ENCODE measurements at places on chromosomes 12 and 14.

DNA sequence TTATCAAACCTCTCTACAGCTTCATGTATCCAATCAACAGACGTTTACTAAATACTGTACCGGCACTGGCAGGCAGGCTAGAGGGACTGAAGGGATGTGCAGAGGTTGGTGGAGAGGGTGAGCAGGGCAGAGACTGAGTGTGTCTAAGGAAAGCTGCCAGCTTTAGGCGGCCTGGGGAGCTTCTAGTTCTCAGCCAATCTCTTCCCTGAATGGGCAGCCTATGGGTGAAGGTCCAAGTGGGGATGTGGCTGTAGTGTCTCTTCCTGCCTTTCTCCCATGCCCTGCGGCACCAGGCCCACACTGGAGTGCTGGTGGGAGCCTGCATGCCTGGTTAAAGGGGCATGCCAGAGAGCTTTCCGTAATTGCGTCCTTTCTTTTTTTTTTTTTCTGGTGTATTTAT, 239.8 kb downstream of the CACNA1C start:
- no peak for DNase-seq

- DNase-seq, result no peak
Measured at GRCh38 chr14:61090432-61091216, 109.6 kb downstream of the SLC38A6 start.

DNA sequence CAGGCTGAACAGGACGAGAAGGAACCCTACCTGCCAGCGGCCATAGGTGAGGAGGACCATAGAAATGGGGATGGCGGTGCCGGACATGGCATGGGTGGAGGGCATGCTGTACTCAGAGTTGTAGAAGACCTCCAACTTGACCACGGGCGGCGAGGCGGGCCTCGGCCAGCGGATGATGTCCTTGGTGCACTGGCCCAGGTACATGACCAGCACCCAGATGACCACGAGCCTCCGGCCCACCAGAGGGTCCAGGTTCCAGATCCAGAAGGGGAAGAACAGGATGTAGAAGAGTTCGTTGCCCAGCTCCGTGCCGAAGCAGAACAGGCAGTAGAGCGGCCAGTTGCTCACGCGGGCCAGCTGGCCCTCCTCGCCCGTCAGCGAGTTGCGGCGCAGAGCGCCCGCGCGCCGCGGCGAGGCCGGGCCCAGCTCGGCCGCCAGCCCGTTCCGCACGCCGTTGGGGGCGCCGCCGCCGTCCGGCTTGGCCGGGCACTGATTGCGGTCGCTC, 582 bp downstream of the SGPP1 start:
- no peak for DNase-seq

GRCh38 chr12:77070800-77071449, 5.6 kb upstream of the E2F7 start:
- no peak for DNase-seq

DNA sequence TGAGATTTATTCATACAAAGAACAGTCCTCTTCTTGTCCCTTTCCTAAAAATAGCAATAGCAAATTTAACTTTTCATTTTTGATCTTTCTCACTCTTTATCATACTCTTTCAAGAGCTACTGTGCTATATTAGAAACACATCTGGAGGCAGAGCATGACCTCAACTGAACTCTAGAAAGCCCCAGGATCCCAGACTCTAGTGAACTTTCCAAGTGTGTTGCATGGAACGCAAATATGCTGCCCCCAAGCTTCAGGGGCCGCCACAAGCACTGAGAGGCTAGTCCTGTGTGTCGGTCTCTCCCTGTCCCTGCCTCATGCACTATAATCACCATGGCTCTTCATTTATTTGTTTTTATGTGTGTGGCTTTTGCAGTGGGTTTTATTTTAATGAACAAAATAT, 38.7 kb upstream of the ZNF641 start:
- DNase-seq, result no peak

DNA sequence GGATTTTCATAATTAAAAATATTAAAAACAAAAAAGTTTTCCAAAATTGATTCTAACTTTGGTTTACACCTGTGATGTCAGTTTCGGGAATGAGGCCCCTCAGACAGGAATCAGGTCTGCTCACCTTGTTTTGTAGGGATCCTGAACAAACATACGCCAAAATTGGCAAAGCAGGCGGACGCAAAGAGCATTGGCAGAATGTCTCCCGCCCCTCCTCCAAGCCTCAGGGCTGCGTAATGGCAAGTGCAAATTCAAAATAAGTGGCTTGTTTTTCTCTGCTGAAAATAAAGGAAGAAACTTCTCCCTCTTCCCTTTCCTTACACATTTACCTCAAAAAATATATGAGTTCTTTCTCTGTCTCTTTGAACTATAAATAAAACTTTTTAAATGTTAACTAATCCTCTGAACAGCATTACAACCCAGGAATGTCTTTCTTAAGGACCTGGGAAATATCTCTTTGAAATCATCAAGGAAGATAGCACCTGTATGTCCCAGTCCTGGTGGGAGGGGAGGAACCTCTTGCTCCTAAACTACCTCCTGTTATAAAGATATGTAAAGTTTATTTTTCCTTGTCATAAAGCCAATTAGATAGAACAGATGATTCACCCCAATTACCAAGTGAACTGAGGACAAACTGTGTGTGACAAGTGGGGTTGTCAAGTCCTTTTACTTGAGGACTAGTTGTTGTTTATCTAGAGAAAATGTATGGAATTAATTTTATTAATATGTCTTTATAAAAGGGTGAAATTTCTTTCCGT, 16.5 kb downstream of the OR6J1 start:
- no peak for DNase-seq

DNA sequence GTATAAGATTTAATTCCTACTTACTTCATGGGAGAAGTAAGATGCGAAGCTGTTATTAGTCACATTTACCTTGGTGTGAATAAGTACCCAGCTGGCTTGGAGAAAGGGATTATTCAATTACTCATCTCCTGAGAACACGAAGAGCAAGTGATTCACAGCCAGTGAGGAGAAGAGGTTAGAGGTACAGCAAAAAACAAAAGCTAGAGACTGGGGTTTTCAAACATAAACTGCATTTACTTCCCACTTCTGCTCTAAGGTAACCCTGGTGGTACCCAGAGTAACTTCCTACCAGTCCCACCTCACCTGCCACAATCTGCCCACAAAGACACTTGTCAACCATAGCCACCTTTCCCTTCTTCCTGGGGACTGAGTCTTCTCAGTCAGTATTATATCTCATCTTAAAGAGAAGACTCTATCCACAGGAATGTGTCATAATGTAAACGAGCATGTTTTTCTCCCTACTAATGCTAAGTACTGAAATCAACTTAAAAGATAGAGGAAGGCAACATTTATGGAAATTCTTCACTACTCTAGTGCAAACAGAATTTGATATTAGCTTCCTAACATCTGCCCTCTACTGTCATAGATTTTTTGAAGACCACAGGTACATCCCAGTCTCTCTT, 6.0 kb upstream of the IL22 start:
- DNase-seq, result peak; percentile 18

DNA sequence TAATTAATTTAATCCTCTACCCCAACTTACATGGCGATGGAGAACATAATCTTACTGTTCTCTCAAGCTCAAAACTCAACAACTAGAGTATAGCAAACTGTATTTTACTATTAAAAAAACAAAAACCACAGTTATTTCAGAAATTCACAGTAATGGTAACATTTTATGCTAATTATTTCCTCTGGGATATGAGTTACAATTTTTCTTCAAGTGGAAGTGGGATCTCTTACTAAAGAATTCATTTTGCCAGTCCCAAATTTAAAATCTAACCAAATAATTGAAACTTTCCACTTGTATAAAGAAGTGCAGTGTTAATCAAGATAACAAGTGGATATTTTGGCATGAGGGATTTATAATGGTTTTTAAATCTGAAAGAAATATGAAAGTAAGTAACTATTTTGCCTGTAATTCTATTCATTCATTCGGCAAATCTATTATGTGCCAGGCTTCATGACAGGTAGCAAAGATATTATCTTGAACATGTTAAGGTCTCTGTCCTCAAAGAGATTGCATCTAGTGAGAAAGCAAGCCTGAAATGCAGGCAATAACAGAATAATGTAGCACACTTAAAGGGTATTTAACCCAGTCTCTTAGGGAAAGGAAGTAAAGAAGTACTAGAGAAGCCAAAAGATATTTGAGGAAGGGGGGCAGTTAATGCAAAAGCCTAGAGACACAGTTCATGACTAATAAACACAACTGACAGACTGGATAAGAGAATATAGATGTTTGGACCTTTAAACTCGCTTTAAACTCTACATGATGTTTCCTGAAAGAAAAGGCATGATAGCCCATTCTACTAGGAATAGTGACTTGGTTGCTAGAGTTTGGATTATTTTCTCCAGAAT, 44.0 kb downstream of the TAOK3 start:
- no peak for DNase-seq

All from effector memory CD8-positive, alpha-beta T cell (primary cell).